ACHN (cell line): ENCODE measurements at places on chromosomes 16 and 17.

- DNase-seq = no peak
These were observed 34.8 kb downstream of the CPNE2 start for GRCh38 chr16:57127037-57127763.

DNA sequence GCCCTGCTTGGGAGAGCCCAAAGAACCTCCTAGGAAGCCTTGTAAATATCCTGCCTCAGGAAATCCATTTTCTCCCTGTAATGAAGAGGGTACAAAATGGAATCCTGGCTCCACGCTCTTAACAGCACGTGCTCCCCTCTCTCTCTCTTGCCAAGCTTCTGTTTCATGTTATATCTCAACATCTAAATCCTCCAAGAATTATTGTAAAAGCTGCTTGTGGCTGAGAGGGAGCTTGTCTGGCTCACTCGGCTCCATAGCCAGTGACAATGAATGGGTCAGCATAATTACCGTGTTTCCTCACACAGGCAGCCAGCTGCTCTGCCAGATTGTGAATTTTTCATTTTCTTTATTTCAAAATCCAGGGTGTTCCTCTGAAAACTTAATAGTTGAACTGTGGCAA lies 317.8 kb downstream of the RBFOX1 start:
- DNase-seq = no peak

GRCh38 chr17:78407387-78408000 lies 29.0 kb downstream of the PGS1 start:
- DNase-seq = no peak

- DNase-seq = no peak
These were observed 34.2 kb downstream of the BAIAP2 start for GRCh38 chr17:81069135-81069645.

- no peak for DNase-seq
These were observed 24.2 kb downstream of the SSH2 start for GRCh38 chr17:29905879-29906167.

DNA sequence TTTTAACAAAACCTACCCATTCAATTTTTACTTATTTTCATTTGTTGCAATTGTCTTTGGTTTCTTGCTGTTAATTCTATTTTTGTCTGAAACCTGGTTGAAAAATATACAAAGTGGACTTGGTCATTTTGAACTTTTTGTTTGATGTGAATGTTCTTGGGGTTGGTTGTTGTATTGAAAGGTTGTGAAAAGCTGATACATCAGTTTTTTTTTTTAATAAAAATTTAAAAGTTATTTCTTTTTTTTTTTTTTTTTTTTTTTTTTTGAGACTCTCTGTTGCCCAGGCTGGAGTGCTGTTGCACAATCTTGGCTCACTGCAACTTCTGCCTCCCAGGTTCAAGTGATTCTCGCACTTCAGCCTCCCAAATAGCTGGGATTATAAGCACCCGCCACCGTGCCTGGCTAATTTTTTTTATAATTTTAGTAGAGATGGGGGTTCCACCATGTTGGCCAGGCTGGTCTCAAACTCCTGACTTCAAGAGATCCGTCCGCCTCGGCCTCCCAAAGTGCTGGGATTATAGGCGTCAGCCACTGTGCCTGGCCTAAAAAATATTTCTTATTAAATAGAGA lies 28.9 kb downstream of the WIPF2 start:
- no peak for DNase-seq

- DNase-seq = no peak
These were observed 8.4 kb downstream of the C16orf86 start for GRCh38 chr16:67674851-67675578.

DNA sequence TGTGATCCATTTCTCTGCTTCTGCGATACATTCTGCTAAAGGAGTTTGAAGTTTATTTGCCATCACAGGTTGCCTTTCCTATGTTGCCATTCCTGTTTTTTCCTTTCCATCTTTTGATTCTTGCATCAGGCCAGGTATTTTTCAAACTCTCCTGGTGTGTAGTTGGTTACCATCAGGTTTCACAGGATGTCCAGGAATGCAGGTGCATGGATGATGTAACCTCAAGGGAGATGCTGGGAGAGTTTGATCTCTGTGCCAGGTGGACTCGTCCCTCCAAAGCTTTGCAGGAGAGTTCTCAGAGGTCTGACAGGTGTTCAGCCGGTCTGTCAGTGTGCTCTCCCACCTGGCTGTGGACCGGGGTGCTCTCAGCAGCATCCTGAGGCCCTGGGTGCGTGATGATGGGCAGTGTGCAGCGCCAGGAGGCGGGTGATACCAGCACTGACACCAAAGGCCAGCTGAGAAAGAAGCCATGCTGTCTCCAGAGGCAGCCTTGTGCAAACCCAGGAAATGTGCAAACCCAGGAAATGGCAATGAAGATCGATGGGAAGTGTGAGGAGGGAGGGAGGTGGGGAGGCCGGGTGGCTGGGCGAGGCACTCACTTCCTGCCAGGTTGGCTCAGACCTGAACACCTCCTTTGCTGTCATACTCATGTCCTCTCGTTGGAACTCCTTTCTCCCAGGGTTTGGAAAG lies 1.7 kb downstream of the ATP2C2 start:
- DNase-seq = no peak

DNA sequence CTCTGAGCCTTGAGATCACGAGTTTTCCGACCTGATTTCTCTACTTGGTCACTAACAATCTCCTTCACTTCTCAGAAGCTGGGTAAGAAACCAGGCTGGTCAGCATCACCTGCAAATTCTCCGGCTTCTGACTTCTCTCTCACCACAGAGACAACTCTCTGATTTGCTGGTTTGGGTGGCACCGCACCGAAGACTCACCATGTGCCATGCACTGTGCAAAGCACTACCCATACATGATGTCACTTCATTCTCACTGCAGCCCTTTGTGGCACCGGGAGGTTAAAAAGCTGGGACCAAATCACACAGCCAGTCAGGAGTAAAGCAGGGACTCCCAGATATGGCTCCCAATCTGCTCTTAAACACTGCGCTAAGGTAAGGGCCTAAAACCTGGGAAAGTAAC lies 647 bp downstream of the VAC14 start:
- peak; percentile 23 for DNase-seq

DNA sequence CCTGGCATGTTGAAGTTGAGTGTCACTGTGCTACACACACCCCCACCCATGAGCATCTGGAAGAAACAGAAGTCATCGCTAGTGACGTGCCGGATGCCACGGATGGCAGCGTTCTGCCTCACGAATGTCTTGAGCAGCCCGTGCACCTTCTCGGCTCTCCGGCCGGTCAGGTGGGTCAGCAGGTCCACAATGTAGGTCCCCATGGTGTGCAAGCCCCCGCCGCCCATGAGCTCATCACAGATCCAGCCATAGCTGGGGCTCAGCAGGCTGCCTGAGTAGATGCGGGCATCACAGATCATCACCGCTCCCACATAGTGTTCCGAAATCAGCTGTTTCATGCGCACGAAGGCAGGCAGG lies 8.9 kb downstream of the C16orf86 start:
- DNase-seq = no peak

DNA sequence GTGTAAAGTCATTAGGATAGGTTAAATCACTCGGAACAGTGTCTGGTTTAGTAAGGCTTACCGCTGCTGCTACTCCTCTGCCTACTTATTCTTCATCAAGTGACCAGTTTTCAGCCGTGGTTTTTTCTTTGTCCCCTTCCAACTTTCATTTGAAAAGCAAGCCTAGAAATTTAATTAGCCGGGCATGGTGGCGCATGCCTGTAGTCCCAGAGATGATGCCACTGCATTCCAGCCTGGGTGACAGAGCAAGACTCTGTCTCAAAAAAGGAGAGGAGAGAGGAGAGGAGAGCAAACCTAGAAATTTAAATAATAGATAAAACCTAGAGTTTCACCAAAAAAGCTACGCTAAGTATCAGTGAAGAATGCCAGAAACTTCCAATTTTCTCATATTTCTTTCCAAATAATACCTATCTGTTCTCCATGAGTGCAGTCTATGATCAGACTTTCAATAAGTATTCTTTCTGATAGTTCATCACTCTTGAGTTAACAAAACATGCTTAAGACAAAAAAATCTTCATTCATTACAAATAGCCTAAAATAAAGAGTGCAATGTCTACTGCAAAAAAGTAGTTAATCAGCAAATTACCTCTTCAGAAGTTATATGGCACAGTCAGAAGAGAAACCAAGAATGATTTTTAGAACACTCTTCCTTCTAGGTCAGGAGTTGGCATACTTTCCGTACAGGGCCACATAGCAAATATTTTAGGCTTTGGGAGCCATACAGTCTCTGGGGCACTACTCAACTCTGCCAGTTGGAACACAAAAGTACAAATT lies 15.1 kb downstream of the ANKFY1 start:
- DNase-seq = no peak

DNA sequence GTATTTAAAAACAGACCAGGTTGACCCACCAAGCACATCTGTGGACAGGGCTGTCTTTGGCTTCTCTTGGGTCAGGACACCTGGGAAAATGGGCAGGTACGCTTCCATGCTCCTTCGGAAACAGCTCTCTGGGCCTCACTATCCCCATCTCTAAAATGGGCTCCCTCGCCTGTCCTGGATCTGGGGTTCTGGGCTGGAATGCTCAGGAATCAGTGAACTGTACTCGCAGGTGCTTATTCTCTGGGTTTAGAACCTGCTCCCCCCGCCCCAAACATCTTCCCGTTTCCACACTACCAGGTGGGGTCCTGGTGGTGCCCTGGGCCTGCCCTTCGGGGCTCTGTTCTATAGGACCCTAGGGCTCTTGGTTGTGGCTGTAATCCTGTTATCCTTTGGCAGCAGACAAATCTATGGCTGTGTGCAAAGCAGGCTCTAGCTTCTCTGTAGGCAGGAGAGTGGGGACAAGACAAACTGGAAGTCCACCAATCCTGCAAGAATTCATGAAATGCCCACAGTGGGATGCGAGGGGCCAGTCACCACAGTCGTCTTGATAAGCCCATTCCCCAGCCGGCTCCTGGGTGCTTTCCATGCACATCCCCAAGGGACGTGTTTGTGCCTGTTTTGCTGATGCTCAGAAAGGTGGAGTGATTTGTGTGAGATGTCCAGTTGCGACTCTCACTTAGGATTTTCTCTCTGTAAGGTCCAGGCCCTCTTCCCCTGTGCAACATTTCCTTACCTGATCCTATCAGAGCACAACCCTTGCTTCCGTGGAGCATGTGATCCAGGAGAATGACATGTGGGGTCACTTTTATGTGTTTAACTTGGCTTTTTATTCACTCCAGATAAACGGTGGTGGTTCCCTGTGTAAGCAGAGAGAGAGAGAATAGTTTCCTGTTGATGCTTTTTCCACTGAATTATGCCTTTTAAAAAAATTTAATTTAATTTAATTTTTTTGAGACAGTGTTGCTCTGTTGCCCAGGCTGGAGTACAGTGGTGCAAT lies 37.2 kb downstream of the HAPSTR1 start:
- DNase-seq = no peak

- no peak for DNase-seq
These were observed 199.4 kb downstream of the AATF start for GRCh38 chr17:37148156-37148555.

DNA sequence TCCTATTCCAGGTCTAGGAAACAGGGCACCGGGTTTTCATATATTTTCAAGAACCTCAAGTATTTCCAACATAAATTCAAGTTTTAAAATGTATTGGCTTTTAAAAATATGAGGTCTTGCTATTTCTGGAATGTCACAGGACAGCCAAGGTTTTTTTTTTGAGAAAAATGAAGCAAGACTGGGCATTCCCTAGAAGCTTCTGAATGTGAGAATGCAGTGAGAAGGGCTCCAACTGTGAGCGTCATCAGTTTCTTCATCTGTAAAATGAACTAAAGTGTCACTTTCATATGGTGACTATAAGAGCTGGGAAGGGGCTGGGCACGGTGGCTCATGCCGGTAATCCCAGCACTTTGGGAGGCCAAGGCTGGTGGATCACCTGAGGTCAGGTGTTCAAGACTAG lies 455.8 kb upstream of the MAF start:
- DNase-seq = no peak

DNA sequence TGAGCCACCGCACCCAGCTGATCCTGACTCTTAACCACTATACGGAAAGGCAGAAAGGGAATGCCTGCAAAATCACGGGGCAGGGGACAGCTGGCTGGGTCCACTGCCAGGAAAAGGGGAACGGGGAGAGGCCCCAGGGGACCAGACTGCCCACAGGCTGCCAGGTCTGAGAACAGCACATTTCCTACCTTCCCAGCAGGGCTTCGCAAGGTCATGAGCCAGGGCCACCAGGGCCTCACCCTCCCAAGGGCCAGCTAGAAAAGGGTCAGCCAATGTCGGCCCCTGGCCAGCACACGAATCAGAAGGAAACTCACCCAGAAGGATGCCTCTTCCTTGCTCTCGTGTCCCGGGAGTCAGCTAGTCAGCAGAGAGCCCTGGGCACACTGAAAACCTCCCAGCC lies 118.4 kb downstream of the ZNF423 start:
- no peak for DNase-seq

GRCh38 chr17:76369804-76370203 lies 14.6 kb upstream of the SPHK1 start:
- DNase-seq = no peak

GRCh38 chr16:11708421-11708820 lies 34.2 kb downstream of the TXNDC11 start:
- DNase-seq = no peak

DNA sequence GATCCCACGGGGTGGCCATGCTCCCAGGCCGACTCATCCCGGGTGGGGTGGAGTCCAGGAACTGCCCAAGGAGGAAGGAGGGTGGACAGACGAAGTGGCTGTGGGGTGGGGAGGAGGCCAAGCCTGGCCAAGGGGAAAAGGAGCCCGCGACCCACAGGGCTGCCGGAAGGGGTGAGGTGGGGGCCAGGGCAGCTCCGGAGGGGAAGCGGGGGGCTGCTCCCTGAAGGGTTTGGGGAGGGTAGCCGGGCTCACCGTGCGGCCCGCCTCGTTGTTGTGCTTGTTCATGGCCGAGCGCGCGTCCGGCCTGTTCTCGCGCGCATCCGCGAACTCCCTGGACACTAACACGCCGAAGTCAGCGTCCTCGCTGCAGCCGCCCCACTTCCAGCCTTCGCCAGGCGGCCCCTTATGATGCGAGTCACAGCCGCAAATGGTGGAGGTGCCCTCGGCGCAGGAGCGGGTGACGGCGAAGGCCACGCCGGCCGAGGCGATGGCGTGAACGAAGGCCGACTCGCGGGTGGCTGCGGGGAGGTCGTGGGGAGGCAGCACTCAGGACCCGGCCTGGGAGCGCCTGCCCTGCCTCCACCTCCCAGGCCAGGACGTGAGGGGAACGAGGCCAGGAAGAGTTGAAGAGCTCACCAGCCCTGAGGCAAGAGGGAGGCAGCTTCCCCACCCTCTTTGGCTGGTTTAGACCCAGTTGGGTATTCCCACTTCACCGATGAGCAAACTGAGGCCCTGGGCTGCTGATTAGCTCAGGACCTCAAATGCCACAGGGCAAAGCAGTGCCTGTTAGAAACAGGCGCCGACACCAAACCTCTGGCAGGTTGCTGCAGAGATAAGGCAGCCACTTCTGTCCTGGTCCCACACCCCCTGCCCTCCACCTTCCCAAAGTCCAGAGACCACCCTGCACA lies 48.7 kb downstream of the WNT3 start:
- no peak for DNase-seq

DNA sequence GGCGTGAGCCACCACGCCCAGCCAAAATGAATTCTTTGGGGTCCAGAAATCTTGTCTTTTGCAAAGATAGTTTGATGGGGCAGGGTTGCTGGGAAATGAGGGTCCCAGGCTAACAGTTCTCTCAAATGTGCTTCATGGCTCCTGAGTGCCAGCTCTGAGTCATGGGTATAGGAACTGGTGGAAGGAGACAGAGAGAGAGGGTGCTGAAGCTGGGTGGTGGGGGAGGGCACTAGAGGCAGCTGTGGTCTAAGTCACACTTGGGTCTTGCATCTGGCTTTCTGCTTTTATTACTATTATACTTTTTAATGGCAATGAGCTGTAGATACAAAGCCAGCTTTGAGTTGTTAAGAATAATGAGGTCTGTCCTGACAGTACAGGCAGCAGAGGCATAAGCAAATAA lies 54.6 kb downstream of the PRKCA start:
- DNase-seq = peak; percentile 22

GRCh38 chr16:54327609-54328008 lies 41.0 kb upstream of the IRX3 start:
- DNase-seq = no peak
